ENCODE measurements at places on chromosomes 1 and 21. TPM values are rescaled to one million over a fixed set of nuclear protein-coding genes. Genes with fewer than 3 reads are reported as not detected.

DNA sequence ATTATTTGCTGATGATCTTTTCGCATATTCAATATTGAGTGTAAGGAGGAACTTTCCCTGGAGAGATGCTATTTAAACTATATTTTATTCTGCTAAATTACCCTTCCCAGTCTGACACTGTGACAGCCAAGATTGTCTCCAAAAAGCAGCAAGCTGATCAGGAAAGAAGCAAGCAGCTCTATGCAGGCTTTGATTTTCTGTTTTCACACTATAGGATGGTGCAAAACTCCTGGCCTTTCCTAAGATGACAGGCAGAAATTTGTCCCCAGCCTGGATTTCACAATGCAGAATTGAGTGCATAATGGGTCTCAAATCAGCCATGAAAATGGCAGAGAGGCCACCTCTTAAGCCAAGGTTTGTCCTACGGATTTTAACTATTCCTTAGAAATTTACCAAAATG, 1.1 kb downstream of the SGIP1 start:
- no peak for DNase-seq

LYST gene
- total RNA-seq, result 62.6 TPM

GRCh38 chr1:18972531-18972930, 16.1 kb upstream of the IFFO2 start:
- peak; percentile 45 for DNase-seq

DNA sequence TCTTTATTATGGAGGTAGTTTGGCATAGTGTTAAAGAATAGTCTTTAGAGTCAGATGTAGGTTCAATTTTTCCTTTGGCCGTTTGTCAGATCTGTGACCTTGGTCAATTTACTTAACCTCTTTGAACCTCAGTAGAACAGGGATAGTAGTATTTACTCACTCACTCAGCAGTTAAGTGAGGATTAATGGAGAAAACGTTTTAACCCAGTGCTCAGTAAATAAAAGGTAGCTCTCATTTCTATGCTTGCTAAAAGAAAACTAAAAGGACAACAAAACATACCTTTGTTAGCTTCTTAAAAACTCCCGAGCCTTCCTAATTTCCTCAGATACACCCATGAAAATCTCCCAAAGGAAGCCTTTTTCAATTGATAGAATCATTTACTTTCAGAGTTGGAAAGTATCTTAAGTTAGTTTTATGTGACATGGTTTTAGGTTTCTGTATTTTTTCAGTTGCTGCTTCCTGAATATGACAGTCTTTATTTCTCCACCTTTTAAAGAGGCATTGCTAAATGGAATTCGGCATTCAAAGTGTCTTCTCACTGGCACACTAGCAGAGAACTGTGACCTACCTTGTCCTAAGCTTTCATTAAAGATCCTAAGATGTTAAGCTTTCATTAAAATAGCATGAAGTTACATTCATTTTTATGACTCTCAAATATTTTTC, 7.8 kb downstream of the ABCD3 start:
- DNase-seq, result no peak

METTL25B gene
- 43.1 TPM for total RNA-seq

DNA sequence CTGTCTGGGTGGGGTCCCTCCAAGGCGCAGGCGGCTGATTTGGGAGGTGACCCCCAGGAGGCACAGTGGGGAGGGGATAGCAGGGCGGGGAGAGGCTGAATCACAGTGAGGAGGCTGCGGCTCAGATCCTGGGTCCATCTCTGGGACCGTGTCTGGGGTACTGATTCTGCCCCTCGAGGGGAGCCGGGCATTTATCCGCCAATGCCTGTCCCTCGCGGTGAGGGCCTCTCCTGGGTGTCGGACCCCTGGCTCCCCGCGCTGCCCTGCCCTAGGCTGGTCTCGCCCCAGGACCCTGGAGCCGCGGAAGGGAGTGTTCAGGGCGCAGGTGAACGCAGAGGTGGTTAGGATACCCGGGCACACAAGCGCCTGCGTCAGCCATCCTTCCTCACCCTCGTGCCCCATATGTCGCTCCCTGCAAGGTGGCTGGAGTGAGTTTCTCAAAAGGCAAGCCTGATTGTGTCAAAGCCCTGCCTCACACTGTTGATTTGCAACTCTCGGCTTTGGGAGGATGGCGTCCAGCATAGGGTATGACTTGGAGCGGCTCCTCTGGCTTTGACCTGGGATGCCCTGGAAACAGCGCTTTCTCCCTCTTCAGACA, 530.9 kb downstream of the PTPRU start:
- no peak for DNase-seq

SLFNL1 gene
- total RNA-seq, result 0.20 TPM

DNA sequence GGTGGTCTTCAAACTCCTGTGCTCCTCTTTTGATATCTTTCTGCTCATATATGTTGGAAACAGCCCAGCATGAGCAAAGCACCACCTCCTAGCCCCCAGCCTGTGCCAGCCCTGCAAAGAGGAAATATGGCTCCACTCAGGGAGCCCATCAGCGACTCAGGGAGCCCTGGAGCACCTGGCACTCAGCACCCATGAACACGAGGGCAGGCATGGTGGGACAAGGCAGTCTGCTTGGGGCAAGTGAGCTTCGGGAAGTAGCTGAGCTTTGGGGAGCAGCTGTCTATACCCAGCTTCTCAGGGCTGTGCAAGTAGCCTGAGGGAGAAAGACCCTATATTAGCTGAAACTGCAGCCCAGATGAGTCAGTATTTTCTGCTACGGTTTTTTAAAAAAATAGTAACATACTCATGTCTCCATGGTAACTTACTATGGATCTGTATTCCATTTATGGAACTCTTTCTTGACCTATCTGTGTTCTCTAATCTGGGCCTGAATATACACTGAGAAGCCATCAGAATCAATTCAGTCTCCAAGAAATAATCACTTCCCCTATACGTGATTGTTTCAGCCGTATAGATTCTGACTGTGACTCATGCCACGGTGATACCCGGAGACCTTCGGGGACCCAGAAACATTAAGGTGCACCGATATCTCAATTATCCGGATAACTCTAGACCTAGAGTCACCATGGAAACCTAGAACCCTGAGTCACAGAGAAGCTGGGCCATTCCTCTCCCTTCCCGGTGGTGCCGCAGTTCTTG, 1.5 kb upstream of the ETS2 start:
- no peak for DNase-seq

DNA sequence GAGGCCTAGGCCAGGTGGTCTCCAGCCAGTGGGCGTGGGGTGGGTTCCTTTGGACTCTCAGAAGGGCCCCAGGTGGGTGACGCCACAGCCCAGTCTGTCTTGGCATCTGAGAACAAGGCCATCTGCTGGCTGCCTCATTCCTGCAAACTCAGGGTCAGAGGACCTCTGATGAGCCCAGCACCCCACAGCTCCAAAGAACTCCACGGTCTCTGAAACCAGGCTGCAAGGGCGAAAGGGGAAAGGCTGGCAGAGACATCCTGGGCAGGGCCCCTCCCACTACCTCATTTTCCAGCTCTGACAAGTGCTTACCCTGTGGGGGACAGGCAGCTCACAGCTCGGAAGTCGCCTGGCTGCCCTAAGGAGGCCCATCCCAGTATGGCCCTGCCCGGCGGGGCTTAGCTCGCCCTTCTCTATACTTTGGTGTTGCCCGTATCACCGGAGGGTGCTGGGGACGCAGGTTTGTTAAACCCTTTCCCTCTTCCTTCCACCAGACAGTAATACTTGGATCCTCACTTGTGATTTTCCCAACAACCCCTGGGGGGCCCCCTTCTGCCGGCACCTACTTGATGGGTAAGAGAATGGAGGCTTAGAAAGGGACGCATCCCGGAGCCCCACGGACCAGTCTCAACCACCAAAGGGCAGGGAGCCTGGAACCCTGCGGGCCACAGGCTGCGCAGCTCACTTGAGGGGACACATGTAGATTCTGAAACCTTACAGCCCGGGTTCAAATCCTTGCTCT, 10.9 kb upstream of the EDN2 start:
- DNase-seq, result no peak

DNA sequence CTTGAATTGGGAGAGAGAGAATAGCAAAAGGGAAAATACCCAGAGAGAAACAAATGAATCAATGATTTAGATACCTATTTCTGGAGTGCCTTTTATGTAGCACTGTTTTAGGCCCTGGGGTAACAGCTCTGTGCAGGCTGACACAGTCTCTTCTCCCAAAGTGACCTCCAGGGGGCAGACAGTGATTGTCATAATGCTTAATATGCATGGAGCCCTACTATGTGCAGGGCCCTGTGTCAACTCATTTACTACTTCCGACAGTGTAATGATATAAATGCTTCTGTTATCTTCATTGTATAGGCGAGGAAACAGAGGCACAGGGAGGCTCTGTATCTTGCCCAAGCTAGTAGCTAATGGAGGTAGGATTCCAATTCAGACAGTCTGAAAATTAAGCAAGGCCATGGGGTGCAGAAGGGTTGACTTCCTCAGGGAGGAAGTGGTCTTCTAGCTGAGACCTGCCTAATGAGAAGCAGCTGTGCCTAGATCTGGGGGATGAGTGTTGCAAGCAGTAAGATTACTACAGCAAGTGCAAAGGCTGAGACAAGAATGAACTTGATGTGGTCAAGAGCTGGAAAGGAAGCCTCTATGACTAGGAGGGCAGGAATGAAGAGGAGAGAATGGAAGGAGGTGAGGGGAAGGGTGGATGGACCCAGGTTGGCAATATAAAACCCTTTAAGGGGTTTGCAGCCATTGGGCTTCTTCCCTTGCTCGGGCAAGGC, 16.2 kb upstream of the SERINC2 start:
- DNase-seq, result no peak

GRCh38 chr1:43054961-43055360, 96.3 kb upstream of the SLC2A1 start:
- DNase-seq, result no peak

DNA sequence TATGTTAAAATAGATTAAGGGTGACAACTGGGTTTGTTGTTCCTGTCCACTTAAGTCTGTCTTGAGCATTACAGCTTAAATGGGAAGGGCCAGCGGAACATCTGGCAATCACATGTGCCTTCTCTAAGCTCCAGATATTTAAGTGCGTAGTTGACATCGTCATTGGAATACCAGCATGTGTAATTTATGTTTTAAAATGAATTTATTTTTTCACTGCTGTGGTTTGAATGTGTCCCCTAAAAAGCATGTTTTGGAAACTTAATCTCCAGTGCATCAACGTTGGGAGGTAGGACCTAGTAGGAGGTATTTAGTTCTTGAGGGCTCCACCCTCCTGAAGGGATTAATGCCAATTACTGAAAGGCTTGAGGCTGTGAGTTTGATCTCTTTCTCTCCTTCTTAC, 13.4 kb downstream of the ZCCHC17 start:
- DNase-seq, result no peak

TSPAN1 gene
- total RNA-seq, result 8.1 TPM

IFNLR1 gene
- 1.3 TPM for total RNA-seq

PALMD gene
- 105 TPM for total RNA-seq

DNA sequence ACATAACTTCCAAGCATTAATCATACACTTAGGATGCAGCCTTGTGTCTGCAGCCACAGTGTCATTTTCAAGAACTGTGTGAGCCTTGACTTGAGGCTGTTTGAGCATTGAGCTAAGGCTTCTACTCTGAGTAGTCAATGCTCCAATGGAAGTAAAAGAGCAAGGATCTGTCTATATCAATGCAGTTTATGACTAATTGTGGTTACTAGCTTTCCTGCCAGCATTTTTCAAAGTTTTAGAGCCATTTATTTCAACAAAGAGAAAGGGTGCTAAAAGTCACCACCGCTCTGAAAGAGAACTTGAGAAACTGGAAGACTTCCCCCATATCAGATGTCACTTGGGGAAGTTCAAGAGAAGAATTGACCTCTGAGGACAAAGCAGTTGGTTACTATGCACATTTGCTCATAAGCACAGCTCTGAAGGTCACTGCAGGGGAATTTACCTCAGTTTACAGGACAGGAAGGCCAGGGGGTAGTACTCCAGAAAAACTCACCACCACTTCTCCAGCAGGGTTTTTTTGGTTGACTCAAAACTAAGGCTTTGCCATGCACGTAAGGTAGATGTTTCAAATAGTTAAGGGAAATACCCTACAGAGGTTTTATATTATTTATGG, 24.5 kb upstream of the RGS1 start:
- DNase-seq, result no peak

DNA sequence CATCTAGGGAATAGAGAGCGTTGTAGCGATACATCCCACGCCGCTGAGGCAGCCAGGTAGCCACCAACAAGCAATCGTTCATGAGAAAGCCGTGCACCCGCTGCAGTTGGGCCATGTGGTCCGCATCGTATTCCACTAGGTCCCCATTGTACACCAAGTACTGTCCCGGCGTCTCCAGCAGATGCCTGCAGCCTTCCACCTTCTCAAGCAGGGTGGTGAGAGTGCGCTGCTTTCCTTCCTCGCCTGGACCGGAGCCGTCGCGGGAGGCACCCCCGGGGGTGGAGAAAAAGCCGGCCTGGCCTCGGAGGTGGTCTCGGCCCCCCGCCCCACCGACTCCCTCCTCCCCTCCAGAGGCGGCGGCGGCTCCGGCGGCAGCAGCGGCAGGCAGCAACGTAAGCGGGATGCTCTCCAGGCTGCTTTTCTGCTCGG, 595 bp downstream of the EXOC8 start:
- DNase-seq, result no peak

GRCh38 chr1:75785320-75785982, 605 bp upstream of the RABGGTB start:
- no peak for DNase-seq

DNA sequence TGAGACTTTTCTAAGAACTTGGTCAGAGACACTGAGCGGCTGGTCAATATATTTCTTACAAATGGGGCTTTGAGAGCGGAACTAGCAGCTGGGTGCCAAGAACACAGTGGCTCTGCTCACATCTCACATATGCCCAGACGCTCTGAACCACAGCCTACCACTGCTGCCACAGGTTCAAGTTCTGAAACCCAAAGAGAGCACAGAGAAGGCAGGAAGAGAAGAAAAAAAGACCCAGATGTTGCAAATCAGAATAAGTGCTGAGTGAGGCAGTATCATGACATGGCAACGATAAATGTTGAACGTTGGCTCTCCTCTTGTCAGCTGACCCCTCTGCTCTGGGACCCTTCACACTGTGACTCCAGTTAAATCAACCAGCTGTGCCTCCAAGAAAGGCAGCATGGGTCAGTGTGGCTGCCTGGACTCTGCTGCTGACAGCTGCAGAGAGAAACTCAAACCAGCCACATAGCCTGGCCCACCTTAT, 26.4 kb downstream of the HIVEP3 start:
- no peak for DNase-seq

- DNase-seq, result no peak
These were observed 36.7 kb downstream of the AJAP1 start for GRCh38 chr1:4690951-4691675.

LCE1A gene
- not detected for total RNA-seq

- no peak for DNase-seq
These were observed 745.5 kb downstream of the LRRIQ3 start for GRCh38 chr1:73452522-73452921.

DNA sequence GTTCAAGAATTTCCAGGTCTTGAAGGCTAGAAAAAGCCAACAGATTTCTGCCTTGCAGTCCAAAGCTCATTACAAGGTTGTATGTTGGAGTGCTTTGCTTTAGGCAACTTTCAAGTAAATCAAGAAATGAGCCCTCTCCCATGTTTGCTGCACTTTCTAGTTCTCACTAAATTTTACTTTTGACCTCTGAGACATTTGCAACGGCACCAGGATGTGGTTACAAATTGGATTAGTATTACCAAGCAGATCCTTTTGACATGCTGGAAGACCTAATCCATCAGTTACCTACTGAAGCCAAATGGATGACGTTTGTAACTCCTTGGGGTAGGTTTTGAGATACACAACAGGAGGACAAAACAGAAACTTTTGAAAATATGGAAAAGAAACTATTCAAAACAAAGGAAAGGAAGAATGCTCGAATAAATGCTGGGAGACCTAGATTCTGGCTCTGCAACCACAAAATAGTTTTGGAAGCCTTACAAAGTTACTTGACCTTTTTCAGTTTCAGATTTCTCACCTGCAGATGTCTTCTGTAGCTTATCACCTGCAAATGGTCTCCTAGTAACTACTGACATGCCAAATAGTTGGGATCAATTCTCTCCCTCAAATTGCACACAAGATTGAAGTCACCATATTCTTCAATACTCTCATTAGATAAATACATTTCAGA, 251.7 kb upstream of the ADGRL2 start:
- DNase-seq, result no peak
